CD4-positive, alpha-beta T cell treated with Interleukin-1 beta for 1 hour (primary cell): ENCODE measurements at places on chromosomes 12 and 14.

GRCh38 chr12:30358671-30359070 lies 337.0 kb downstream of the IPO8 start:
- no peak for DNase-seq

GRCh38 chr12:27555925-27556778 lies 32.1 kb downstream of the PPFIBP1 start:
- no peak for DNase-seq

DNA sequence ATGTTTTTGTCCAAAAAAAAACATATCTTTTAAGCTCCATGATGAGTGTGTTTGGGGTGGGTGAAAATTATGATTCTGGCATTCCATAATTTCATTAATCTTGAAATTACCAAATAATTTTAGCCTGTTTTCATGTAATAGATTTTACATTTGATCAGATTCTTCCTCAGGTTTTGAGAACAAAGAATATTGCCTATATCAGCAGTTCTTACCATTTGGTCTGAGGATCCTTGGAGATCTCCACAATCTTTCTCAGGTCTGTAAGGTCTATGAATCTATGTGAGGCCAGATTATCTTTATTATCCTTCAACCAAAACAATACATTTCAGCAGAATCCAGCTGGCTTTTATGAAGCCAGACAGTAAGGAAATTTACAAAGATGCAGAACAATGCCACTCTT lies 373.3 kb upstream of the E2F7 start:
- no peak for DNase-seq

DNA sequence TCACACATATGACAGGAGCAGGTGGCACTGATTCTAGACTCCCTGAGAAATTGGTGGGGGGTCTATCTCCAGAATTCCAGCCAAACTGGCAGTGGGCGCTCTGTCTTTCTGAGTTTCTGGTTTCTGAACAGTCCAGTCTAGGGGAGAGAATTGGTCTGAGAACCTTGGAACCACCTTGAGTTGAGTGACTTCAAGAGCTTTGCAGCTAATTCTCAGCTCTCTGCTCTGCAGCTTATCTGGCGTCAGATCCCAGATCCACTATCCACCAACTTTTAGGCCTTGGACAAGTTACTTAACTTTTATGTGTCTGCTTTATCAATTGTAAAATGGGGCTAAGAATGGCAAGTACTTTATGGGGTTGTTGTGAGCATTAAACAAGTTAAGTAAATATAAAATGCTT lies 1.7 kb upstream of the KRT76 start:
- no peak for DNase-seq

GRCh38 chr14:91352728-91353692 lies 64.6 kb downstream of the CCDC88C start:
- DNase-seq: no peak

- no peak for DNase-seq
Measured at GRCh38 chr14:71726580-71727021, 205.6 kb upstream of the RGS6 start.

DNA sequence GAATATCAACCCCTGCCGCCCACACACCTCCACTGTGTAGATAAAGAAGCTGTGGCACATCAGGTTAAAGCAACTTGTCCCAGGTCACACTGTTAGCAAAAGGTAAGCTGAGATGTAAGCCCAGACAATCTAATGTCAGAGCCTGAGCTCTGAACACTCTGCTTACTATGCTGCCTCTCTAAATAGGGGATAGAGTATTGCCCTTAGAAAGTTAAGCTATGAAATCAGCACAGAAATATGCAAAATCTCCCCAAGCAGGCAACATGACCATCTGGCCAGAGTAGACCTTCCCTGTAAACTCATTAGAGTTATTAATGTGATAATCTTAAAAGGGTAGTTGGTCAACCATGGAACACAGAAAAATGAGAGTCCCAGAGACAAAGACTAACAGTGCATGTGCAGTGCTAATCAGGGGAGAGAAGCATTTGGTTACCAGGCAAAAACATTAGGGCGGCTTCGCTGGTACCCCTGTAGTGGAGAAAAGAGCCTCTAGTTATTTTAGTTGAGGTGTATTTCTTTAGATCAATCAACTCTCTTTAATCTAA lies 171.0 kb downstream of the BTG1 start:
- no peak for DNase-seq

GRCh38 chr12:30959110-30959710 lies 32.7 kb downstream of the TSPAN11 start:
- no peak for DNase-seq

DNA sequence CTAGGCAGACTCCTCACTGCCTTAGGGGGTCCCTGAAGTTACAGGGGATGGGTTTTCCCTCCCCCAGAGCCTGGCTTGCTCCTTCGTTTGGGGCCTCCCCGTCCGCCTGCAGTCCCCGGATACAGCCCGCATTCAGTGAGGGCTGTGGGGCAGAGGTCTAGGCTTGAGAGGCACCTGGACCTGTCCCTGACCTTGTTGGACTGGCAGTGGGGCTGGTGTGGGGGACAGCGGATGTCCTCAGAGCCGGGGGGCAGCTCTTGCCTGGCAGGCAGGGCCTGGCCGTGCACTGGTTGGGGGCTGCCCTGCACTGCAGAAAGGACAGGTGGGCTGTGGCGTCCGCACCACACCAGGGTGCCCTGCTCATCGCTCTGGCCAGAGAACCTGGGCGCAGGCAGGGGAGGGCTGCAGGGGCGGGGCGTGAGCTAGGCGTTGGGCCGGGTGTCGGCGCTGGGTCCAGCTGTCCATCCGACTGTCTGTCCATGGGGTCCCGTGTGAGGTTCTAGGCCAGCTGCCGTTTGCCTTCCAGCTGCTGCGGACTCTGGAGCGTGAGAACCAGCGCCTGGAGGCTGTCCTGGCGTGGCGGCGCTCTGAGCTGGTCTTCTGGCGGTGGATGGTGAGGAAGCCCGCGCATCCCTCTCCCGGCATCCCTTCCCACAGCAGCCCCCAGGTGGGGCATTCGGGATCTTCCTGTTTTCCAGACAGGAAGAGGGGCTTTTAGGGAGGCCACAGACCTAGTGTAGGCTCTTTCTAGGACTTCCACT lies 6.0 kb downstream of the TEDC1 start:
- no peak for DNase-seq
